ENCODE measurements at places on chromosomes 3 and 15.

- DNase-seq = no peak
These were observed 973.6 kb downstream of the EPHA3 start for GRCh38 chr3:90080988-90081387.

GRCh38 chr3:129122412-129123011 lies 908 bp upstream of the RAB43 start:
- DNase-seq = peak; percentile 37

GRCh38 chr3:178795349-178795748 lies 259.1 kb downstream of the KCNMB2 start:
- peak; percentile 91 for DNase-seq

GRCh38 chr3:120451272-120451761 lies 525 bp upstream of the FSTL1 start:
- no peak for DNase-seq

DNA sequence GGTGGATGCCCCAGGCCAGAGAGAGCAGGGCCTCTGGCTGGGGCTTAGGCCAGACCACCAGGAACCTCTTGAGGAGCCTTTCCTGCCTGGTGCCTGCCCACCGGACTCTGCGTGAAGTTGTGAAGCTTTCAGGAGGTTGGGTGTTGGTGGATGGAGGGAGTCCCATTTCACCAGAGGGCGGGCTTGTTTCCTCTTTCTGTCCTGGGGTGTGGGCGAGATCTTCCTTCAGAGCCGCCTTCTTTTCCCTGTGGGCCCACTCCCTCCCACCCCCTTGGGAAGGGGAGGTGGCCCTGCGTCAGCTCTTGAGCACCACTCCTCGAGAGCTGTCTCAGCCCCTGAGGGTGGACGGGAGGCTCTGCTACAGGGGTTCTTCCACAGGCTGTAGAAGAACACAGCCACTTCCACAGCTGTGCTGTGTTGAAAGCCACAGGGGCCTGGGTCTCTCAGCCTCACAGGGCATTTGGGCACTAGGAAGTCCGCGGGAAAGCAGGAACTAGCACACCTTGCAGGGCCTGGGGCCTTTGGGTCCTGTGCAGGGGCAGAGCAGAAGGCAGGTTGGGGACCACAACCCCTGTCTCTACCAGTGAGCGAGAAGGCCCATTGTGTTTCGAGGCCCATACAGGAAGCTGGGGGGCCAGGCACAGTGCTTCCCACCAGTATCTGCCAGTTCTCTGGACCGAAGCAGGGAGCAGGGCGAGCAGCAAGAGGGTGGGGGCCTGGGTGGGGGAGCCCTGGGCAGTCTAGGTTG lies 2.1 kb downstream of the AMIGO3 start:
- no peak for DNase-seq

DNA sequence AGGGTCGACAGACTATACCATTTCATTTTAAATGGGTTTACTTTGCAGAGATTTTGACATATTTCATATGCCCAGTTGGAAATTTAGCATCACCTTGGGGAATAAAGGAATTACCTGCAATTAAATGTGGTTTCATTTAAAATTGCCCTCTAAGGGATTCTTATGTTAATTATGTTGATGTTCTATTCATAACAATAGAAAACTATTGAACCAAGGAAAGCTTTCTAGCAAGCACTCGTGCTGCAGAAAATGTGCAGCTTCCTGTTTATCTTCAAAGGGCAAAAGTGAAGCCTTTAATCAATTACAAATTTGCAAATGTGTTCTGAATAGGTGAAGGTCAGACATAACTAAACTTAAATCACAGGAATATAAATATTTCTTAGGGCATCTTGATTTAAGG lies 352.1 kb downstream of the CHST2 start:
- DNase-seq = no peak

DNA sequence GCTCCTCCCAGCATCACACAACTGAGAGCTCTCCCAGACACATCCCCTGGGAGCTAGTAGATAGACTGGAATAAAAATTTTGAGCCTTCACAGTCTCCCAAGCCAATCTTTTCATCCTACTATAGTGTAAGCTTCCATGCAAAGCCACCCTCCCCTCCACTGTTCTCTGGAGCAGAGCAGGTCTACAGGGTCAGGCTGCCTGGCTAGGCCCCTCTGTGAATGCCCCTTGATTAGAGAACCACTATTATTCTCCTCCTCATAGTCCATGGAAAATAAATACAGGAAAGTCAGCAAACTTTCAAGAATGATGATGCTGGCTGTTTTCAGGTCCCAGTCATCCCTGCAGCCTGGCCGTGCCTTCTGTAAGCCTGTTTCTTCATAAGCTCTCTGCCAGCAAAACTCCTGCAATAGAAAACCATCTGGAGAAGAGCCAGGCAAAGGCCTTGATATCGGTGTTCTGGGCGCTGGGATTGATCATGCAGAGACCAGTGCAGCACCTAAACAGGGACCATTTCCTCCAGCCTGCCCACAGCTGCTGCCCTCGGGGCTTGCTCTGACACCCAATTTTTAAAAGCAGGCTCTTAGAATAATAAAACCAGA lies 51.7 kb downstream of the CRYGS start:
- no peak for DNase-seq

- DNase-seq = no peak
These were observed 27.7 kb upstream of the VPS33B start for GRCh38 chr15:91050128-91050455.

- no peak for DNase-seq
These were observed 177.5 kb upstream of the CGNL1 start for GRCh38 chr15:57198654-57199291.

DNA sequence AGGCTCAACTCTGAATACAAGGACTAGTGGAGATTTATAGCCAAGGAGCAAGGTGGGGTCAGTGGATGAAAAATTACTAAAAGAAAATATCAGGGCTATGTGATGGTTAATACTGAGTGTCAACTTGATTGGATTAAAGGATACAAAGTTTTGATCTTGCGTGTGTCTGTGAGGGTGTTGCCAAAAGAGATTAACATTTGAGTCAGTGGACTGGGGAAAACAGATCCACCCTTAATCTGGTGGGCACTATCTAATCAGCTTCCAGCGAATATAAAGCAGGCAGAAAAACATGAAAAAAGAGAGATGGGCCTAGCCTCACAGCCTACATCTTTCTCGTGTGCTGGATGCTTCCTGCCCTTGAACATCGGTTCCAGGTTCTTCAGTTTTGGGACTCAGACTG lies 14.4 kb upstream of the SENP7 start:
- DNase-seq = peak; percentile 93

DNA sequence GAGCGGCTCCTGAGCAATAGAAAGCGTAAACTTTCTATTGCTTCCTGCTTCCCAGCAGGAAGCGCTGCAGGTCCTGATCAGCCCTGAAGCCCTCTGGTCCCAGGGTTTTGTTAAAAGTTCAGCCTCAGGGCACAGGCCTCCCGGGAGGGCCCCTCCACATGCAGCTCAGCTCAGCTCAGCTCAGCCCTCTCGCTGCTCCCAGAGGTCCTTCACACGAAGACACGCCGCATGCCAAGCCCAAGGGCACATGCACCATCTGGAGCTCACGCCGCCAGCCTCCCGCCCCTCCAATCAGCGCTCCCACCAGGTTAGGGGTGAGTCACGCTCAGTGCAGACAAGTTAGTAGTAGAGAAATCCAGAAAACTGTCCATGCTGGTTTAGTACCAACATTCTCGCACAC lies 12.7 kb downstream of the TKT start:
- DNase-seq = no peak

DNA sequence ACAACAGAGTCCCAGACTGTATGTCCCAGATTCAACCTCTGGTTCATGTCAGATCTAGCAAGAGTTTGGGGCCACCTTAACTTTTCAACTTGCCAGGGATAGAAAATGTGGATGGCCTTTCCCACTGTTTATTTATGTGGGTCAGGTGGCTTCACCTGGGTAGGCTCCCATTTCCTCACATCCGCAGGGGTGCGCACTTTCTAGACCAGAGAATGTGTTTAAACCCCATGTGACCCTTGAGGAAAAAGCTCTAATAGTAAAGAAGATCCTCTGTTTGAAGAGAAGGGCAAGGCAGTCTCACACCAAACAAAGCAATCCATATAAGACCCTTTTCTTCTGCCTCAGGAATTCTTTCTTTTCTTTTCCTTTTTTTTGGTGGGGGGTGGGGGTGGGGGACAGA lies 167.2 kb upstream of the TSC22D2 start:
- DNase-seq = no peak

- no peak for DNase-seq
These were observed 58.8 kb downstream of the NCEH1 start for GRCh38 chr3:172651936-172652625.

GRCh38 chr15:52862677-52863076 lies 72.5 kb upstream of the ONECUT1 start:
- DNase-seq = no peak

GRCh38 chr3:38978729-38979128 lies 73.0 kb downstream of the SCN11A start:
- no peak for DNase-seq

DNA sequence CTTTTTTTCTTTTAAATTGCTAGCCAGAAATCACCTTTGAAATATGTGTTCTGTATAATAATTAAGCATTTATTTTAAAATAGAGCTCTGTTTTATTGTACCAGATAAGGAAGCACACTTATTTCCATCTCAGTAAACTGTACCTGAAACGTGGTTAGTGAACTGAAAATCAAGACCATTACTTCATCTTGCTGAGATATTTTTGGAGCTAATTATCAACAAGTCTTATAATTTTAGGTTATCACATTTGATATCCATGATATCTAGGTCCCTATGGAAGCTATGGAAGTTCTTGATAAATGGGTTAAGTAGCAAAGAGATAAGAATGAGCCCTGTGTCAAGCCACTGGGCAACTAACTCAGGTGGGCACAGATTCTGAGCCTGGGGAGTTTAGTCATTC lies 187.2 kb downstream of the NFKBIZ start:
- DNase-seq = no peak

DNA sequence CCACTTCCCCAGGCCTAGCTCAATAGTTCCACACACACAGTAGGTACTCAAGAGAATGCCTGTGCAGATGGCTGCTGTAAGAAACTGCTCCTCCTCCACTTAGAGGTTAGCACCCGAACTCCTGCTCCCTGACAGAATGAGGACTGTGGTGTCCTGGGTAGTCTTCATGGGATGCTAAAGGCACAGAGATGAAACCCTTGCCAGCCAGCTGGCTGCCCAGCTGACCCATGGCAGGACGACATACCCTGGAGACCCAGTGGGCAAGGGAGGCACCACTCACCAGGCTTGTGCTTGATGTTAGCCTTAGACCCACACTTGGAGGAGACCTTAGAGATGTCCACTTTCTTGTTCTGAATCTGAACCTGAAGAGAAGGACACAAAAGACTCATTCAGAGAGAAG lies 54.2 kb downstream of the DHX30 start:
- no peak for DNase-seq

- DNase-seq = no peak
These were observed 12.2 kb downstream of the NT5DC2 start for GRCh38 chr3:52521488-52521824.

GRCh38 chr15:41483115-41483514 lies 10.6 kb upstream of the ITPKA start:
- no peak for DNase-seq

- no peak for DNase-seq
These were observed 11.7 kb downstream of the PXYLP1 start for GRCh38 chr3:141243271-141243707.

GRCh38 chr3:76561494-76562236 lies 478.2 kb upstream of the ROBO2 start:
- DNase-seq = no peak

DNA sequence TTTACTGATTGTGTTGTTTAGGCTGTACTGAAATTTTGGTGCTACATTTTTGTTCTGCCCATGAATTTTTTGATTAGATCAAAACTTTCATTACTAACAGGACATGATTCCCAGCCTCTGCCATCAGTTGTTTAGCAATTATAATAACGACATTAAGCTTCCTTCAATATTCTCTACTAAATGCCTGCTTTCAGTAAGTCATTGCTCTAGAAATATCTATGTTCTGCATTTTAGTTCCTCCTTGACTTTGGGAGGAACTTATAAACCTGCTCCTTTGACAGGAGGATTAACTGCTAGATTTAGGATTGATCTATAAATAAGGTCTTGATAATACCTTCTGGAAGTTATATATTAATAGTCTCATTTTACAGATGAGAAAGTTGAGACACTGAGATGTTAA lies 269.1 kb downstream of the RAP2B start:
- no peak for DNase-seq

GRCh38 chr3:153903430-153903829 lies 217.8 kb upstream of the ARHGEF26 start:
- peak; percentile 23 for DNase-seq
